Stimulated activated CD8-positive, alpha-beta memory T cell treated with anti-CD3 and anti-CD28 coated beads, Interleukin-15, amount 100 ng/mL, for 24 hours (primary cell): ENCODE measurements at places on chromosomes 7 and 10.

DNA sequence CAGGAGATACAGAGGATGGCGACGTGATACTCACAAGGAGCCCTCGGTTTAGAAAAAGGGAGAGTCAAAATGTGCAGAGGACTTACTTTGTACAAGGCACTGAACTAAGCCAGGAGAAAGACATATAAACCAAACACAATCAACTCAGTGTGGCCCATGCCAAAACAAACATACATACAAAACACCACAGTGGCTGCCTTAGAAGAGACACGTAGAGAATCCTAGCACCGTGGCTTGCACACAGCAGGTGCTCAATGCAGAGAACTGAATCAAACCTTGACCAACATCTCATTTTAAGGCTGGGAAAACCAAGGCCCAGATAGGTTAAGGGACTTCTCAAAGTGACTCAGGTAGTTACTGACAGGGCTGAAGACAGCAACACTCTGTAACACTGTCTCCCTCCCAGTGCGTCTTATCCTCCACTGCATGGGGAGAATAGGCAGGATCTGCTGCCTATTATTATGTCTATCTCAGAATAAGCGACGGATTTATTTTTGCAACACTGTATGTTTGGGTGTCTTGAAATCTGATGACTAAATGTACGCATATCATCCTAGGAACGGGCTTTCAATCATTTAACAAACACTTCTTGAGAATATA is 11.0 kb downstream of the SORBS1 start:
- no peak for DNase-seq

- DNase-seq, result no peak
These were observed 86.1 kb downstream of the FAM107B start for GRCh38 chr10:14688606-14689005.

DNA sequence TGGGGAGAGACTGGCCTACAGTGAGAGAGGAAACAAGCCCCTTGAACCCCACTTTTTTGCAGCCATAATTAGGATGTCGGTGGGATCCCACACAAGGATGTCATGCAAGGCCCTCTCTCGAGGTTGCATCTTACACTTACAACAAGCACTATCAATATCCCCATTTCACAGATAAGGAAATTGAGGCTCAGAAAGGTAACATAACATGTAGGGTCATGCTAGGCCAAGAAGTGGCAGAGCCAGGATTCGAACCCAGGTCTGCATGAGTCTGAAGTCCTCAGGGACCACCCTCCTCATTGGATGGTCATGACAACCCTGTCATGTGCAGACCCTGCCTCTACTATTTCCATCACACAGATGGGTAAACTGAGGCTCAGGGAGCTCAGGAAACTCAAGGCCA is 123.5 kb downstream of the C10orf105 start:
- DNase-seq, result no peak

- no peak for DNase-seq
These were observed 95.4 kb downstream of the ZRANB1 start for GRCh38 chr10:125037145-125037877.

- no peak for DNase-seq
These were observed 10.7 kb downstream of the A1CF start for GRCh38 chr10:50874723-50875122.

GRCh38 chr7:100247152-100247757 is 27.5 kb downstream of the PVRIG start:
- DNase-seq, result no peak

DNA sequence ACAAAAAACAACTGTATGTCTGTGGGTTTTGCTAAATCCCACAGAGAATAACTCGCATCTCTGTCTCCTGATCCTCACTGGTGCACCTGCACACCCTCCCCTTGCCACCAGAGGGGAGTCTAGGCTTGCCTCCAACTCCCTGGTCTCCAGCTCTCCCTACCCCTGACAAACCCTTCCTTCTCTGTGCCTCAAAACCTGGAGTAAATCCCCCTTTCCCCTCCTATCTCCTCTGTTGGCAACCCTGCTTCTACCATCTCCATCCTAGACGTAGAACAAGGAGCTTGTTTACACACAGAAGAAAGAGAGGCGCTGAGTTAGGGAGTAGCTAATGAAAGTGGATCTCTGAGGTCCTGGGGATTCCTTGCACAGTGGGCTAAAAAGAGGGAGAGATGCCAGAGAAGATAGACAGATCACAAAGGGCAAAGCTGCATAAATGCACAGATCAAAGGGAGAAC is 6.0 kb downstream of the MBLAC1 start:
- no peak for DNase-seq

- no peak for DNase-seq
These were observed 1.7 kb downstream of the PGAM1 start for GRCh38 chr10:97427571-97428179.

DNA sequence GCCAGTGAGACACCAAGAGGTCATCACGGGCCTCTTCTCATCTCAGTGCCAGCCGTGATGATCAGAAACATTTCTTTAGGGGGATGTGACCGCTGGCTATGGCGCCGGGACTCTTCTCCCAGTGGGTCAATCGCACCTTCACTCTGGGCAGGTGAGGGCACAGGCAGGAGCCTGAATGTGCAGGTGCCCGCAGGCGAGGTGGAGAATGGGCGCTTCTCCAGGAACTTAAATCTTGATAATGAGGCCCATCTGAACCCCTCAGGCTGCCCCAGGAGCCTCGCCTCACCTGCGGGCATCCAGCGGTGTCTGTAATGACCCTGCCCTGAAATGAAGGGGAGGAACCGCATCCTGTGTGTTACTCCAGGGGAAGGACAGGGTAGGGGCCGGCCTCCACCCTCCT is 204.7 kb downstream of the ADARB2 start:
- no peak for DNase-seq

GRCh38 chr10:97764519-97764931 is 7.3 kb downstream of the SFRP5 start:
- DNase-seq, result no peak

- DNase-seq, result no peak
These were observed 31.9 kb downstream of the SH2B2 start for GRCh38 chr7:102318482-102318971.
